ENCODE measurements at places on chromosomes 5 and 9.

- H3K36me3 ChIP-seq: no peaks in the 10 kb centered on the region
- no peak overlapping the region for H3K4me3 ChIP-seq
- DNase-seq: no peak
Observed at GRCh38 chr5:159341906-159342310, 11.6 kb upstream of the IL12B start.

DNA sequence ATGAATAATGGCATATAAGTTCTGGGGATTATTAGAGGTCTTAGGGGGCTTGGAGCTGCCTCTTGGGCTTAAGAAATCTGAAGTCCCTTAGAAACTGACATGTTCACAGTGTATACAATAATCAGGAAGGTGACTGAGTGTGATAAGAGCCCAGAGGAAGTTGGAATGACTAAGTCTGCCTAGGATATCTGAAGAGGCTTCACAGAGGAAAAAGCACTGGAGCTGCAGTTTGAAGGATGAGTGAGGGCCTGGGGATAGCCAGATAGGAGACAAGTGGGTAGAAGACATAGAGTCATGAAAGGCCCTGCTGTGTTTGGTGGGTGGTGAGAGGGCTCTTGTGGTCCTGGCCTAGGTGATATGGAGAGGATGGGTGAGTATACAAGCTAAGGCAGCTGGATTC is 8.8 kb downstream of the NEUROG1 start:
- no peak overlapping the region for H3K27ac ChIP-seq
- no peak overlapping the region for H3K4me3 ChIP-seq
- no peaks in the 10 kb centered on the region for H3K4me1 ChIP-seq
- DNase-seq: no peak
- no peaks in the 10 kb centered on the region for H3K36me3 ChIP-seq
- no peaks in the 10 kb centered on the region for H3K27me3 ChIP-seq

GRCh38 chr9:7097040-7097715 is 339.4 kb downstream of the KDM4C start:
- DNase-seq: no peak
- no peaks in the 10 kb centered on the region for H3K36me3 ChIP-seq
- no peak overlapping the region for H3K27ac ChIP-seq
- no peaks in the 10 kb centered on the region for H3K27me3 ChIP-seq
- H3K4me1 ChIP-seq: peaks cover 11% of the 10 kb centered on the region

GRCh38 chr9:98306384-98307145 is 51.1 kb upstream of the TBC1D2 start:
- no peak for DNase-seq
- no peak overlapping the region for H3K27ac ChIP-seq
- H3K36me3 ChIP-seq: no peaks in the 10 kb centered on the region
- no peaks in the 10 kb centered on the region for H3K4me1 ChIP-seq

DNA sequence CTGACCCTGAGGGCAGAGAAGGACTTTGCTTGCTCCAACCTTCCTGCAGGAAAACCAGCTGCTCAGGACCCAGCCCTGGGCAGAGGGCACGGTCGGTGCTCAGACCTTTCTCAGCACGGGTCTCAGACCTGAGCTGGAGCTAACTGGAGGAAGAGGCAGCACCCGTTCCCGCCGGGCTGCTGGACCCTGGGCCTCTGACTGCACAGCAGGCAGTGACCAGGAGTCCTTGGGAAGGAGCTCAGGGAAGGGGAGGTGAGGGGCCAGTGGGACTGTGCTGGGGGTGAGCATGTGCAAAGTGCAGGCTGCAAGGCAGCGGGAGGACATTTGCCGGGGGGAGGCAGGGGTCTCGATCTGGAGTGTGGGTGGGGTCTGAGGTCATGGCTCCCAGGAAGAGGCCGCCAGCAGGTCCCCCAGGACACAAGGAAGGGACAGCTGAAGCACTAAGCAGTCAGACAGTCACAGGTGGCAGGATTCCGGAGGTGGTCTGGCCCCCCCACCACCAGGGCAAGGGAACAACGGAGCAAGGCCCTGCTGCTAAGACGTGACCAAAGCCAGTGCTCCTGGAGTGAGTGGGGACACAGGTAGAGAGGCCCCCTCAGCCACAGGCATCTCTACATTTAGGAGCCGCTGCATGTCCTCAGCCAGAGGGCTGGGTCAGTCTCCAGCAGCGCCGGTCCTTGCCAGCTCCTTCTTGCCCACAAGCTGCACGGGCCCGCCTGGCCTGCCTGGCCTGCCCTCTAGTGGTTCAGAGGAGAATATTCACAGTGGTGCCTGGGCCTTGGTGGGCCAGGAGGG is 4.8 kb upstream of the DPM2 start:
- no peaks in the 10 kb centered on the region for H3K27me3 ChIP-seq
- peaks cover 58% of the 10 kb centered on the region for H3K4me1 ChIP-seq
- H3K36me3 ChIP-seq: peaks cover 25% of the 10 kb centered on the region
- H3K4me3 ChIP-seq: no peak overlapping the region
- H3K27ac ChIP-seq: no peak overlapping the region
- no peak for DNase-seq

DNA sequence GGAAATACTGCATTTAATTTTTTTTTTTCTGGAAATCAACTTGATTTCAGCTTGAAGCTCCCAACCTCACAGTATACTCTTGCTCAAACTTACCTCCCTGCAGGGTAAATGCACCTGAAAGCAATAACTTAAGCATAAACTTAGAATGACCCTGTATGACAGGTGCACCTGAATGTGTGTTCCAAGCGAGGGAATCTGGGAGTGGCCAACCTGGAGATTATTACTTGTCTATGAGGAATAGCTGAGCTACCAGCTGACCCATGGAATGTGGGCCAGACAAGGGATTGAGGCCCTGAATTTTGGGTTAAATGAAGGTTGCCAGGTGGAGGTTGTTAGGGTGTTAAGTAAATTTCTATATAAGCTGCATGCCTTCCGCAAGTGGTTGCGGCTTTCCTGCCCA is 140.6 kb downstream of the OSTF1 start:
- no peaks in the 10 kb centered on the region for H3K4me1 ChIP-seq
- peak overlapping the region; percentile 69 for H3K27ac ChIP-seq
- no peaks in the 10 kb centered on the region for H3K27me3 ChIP-seq
- DNase-seq: no peak
- no peak overlapping the region for H3K4me3 ChIP-seq

- H3K4me1 ChIP-seq: no peaks in the 10 kb centered on the region
- no peaks in the 10 kb centered on the region for H3K36me3 ChIP-seq
- DNase-seq: no peak
- no peaks in the 10 kb centered on the region for H3K27me3 ChIP-seq
- no peak overlapping the region for H3K4me3 ChIP-seq
Observed at GRCh38 chr9:78707080-78707479, 410.2 kb downstream of the PSAT1 start.

DNA sequence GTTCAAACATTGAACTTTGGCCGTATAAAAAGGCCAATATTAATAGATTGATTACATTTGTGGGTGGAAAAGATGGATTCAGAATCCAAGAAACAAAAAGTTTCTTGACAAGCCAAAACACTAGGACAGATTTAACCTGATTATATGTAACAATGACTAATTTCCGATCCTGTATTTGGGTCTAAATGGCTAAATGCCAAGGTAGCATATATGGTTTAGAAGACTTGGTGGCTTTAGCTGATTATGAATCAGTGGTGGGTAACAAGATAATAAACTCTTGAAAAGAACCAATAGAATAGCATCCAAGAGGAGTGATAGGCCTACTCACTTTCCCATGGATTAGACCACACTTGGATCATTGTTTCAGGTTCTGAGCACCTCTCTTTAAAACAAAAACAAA is 21.8 kb upstream of the ANP32B start:
- no peaks in the 10 kb centered on the region for H3K27me3 ChIP-seq
- DNase-seq: no peak
- no peaks in the 10 kb centered on the region for H3K36me3 ChIP-seq
- no peak overlapping the region for H3K27ac ChIP-seq
- H3K4me1 ChIP-seq: no peaks in the 10 kb centered on the region
- no peak overlapping the region for H3K4me3 ChIP-seq

DNA sequence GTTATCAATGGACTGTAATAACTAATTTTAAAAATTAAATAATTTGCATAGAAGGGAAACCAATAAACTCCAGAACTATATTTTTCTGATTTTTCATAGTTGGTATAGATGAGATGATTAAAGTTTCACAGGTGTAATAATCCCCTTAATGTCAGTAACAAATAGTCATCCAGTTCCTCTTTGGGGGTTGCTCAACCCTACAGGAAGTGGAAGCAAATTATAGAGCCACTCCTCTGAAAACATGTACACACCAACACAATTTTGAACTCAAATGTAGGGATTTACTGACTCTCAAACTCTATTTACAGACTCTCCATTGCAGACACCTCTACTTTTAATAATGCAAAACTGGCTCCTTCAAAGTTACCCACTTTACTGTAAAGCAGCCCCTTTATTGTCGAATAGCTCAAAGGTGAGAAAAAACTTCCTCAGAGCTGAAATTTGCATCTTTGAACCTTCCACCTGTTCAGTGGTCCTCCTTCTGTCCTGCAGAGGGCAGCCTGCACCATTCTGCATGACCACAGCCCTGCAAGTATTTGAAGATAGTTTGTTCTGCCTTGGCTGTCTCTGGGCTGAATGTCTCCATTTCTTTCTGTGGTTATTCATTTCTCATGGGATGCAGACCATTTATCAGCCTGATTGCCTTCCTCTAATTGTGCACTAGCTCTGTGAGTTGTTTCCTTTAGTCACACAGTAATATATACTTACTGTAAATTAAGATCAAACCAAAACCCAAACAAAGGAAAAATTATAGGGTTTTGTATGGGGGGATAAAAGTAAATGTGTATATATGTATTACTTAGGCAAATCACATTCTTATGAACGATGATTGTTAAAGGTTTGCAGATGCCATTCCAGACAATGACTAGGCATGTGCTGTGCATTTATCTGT is 383.2 kb upstream of the SGCD start:
- H3K4me1 ChIP-seq: no peaks in the 10 kb centered on the region
- no peak for DNase-seq
- H3K27ac ChIP-seq: no peak overlapping the region

DNA sequence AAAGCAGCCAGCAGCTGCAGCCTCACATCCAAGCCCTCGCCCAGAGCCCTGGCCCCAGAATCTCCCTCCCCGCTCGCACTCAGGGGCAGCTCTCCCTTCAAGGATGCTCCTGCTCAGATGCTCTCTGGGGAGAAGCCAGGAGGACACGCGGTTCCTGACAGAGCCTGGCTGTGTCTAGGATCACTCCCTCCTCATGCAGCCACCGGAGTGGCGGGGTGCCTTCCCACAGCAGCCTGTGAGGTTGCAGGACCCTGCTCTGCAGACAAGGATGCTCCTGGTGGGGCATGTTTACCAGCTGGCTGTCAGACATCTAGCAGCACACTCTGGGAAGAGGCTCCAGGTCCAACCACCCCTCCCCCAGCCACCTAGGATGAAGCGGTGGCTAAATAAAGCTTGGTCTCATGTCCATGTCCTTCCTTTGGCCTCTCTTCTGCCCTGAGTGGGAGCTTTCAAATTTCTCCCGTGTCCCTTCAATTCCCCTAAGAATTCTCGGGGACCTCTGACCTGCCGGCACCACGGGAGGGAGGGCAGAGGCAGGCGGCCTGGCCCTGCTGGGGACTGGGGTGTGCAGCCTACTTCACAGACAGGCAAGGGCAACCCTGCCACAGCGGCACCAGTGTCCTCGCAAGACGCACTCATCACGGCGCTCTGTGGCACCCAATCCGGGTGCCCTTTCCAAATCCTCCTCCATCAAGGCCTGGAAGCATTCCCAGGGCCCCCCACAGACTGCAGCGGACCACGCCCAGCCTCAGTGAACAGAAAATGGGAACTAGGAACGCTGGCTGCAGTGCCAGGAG is 88.3 kb upstream of the SARDH start:
- H3K36me3 ChIP-seq: peaks cover 5% of the 10 kb centered on the region
- peaks cover 14% of the 10 kb centered on the region for H3K4me1 ChIP-seq
- no peaks in the 10 kb centered on the region for H3K27me3 ChIP-seq
- DNase-seq: no peak
- no peak overlapping the region for H3K27ac ChIP-seq
- H3K4me3 ChIP-seq: no peak overlapping the region

Data from esophagus muscularis mucosa (tissue), 4 donors.